Daoy (cell line): ENCODE measurements at places on chromosomes 13 and 19. TPM values are rescaled to one million over a fixed set of nuclear protein-coding genes. Genes with fewer than 3 reads are reported as not detected.
A peak's percentile ranks its signal among the peaks of the same experiment; 100 is the strongest.

The SIGLEC5 gene
- 0.74 TPM in 1 of 2 replicates, not detected in the other for total RNA-seq

The CCDC9 gene
- 8.0 and 8.6 TPM in 2 replicates for total RNA-seq

The SH2D3A gene
- 1.3 and 1.8 TPM in 2 replicates for total RNA-seq

The PCSK4 gene
- 0.11 and 1.3 TPM in 2 replicates for total RNA-seq

The CSNK1G2 gene
- total RNA-seq: 53.9 and 54.1 TPM in 2 replicates

The PRR22 gene
- 2.7 and 3.7 TPM in 2 replicates for total RNA-seq

The PEAK3 gene
- not detected in 2 replicates for total RNA-seq

The HSD17B14 gene
- 0.69 TPM in 1 of 2 replicates, not detected in the other for total RNA-seq

The TGFBR3L gene
- total RNA-seq: 7.1 TPM in 1 of 2 replicates, not detected in the other

GRCh38 chr19:13839130-13839937, 37.6 kb upstream of the NANOS3 start:
- DNase-seq: peak; percentile 98

DNA sequence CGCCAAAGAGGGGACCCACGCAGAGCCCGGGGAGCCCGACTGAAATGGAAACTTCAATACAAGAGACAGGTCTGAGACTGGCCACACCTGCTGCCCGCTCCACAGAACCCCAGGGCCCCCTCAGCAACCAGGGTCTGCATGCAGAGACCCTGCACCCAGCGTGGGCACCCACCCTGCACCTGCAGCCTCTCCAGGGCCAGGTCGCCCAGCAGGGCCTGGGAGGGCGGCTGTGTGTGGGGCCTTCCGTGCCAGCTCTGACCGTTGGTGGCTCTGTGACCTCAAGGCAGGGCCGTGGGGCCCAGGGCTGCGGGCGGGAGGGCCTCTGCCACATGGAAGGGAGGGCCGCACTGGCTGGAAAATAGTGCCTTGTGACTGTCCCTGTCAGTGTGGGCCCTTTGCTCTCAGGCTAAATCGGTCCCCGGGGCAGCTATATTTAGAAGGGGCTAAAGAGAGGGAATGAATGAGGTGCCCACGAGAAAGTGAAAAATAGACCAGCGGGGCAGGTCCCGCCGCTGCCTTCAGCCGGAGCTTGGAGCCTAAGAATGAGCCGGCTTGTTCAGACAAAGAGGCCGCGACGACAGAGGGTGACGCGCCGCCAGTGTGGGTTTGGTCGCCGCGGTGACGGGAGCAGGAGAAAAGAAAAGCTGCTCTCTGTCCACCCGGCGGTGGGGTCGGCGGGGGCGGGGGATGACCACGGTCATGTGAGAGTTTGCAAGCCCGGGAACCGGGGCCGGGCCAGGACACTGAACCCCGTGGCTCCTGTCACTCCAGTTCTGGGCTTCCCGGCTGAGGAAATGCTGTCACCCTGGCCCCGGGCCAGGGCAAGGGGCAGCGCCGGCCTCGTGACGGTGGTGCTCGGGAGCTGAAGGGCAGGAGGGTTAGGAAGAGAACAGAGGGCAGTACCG, 70.5 kb downstream of the GADD45B start:
- no peak for DNase-seq

GRCh38 chr13:75091718-75092117, 390.3 kb downstream of the TBC1D4 start:
- DNase-seq: no peak

- no peak for DNase-seq
Measured at GRCh38 chr19:17264641-17264979, at the start of gene USHBP1. USHBP1 (minus strand) TSS chr19:17264745; CDS start chr19:17264299, 446 bp downstream.

GRCh38 chr13:48776401-48776800, 122.7 kb downstream of the CYSLTR2 start:
- DNase-seq: no peak

- no peak for DNase-seq
Measured at GRCh38 chr13:91955546-91956355, 557.3 kb downstream of the GPC5 start.

- DNase-seq: no peak
Measured at GRCh38 chr13:34265046-34265679, 447.2 kb downstream of the RFC3 start.

- no peak for DNase-seq
Measured at GRCh38 chr19:2500841-2501261, 24.9 kb downstream of the GADD45B start.

DNA sequence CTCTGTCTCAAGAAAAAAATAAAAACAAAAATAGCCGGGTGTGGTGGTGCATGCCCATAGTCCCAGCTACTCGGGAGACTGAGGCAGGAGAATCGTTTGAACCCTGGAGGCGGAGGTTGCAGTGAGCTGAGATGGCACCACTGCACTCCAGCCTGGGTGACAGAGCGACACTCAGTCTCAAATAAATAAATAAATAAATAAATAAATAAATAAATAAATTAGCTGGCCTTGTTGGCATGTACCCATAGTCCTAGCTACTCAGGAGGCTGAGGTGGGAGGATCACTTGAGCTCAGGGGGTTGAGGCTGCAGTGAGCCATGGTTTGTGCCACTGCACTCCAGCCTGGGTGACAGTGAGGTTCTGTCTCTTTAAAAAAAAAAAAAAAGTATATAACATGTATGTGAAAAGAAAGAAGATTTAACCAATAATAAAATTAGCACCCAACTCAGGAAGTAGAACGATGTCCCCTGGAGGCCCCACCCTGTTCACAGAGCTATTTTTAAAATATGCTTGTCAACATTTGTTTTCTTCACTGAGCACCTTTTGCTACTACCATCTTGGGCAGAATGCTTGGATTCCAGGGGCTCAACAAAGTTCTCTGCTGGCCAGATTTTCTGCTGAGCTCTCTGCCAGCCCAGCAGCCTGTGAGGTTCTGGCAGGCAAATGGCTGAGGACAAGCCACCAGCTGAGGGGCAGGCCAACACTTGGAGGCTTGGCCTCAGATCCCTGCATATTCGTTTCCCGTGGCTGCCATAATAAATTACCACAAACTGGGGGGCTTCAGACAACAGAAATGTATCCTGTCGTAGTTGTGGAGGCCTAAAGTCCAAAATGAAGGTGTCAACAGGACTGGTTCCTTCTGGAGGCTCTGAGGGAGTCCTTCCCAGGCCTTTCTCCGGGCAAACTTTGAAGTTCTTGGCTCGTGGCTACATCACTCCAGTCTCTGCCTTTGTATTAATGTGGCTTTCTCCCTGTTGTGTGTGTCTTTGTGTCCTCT, 5.2 kb downstream of the SLC25A42 start:
- no peak for DNase-seq

- no peak for DNase-seq
Measured at GRCh38 chr13:39401046-39401705, 201.8 kb downstream of the LHFPL6 start.

DNA sequence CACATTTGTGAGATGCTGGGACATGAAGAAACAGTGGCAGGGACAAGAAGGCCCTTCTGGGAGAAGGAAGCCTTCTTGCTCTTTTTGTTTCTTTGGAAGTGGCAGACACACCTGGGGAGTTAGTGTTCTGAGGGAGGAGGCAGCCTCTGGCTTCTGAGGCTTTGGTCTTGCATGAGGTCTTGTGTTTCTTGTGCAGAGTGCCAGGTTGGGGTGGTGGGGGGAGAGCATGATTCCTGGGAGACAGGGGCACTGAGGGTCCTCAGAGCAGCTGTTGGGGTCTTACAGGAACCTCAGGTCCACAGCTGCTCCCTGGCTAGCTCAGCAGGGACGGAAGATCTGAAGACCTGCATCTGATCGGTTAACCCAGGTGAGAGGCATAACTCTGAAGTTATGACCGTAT, 167.5 kb upstream of the ZNF536 start:
- DNase-seq: no peak

DNA sequence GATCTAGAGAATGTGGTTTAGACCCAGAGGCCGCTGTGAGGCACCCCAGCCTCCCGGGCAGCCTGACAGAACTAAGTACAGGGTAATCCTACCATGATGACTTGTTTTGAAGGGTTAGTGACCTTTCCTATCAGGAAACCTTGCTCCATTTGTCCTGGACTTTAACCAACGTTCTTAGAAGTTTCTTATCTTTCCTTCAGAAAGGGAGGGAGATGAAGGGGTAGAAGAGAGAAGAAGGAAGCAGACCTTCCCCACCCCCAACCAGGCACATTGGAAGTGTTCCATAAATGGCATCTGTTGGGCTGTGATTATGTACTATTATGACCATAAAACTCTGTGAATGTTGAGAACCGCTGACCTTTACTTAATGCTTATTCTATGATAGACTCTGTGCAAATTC, 184.2 kb downstream of the OXGR1 start:
- DNase-seq: no peak

DNA sequence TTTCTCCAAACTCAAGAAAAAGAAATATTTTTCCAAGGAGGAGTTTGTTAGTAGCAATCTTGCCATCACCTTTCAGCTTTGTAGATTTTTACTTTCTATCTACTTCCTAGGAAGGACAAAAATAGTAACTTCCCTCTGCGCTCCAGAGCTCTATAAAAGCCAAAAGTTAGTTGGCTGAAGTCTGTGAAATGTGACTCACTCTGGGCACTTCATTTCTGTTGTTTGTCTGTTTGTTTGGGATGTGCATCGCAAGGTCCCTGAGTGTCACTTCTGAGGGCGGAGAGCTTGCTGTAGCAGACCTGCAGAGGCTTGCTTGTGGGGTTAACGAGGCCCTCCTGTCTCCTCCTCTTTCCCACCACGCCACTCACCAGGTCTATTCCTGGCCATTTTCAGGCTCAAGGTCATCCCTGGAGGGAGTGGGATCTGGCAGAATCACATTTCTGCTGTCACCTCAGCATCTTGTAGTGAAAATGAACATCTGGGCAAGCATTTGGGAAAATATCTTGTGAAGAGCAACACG, 307.6 kb downstream of the GPC6 start:
- DNase-seq: no peak

- no peak for DNase-seq
Measured at GRCh38 chr19:55041627-55042343, 3.7 kb upstream of the GP6 start.

DNA sequence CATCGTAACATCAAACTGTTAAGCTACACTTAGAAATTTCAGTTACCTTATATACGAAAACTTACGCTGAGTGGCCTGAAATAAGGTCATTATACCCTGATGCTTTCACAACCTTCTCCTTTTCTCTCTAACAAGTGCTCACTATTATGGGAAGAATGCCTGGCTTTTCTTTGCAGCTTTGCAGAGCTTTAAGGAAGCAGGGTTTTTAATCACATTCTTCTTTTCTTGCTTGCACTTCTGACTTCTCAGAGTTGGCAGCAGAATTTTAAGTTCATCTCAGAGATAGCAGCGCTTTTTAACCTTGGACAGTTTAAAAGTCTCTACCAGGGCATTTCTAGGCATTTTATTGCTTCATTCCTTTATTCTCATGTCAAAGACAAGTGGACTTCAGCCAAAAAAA, 285.1 kb downstream of the SPRY2 start:
- DNase-seq: no peak

- DNase-seq: no peak
Measured at GRCh38 chr13:75425216-75426009, 56.6 kb downstream of the TBC1D4 start.

- no peak for DNase-seq
Measured at GRCh38 chr13:72384186-72384823, 343.1 kb downstream of the MZT1 start.

DNA sequence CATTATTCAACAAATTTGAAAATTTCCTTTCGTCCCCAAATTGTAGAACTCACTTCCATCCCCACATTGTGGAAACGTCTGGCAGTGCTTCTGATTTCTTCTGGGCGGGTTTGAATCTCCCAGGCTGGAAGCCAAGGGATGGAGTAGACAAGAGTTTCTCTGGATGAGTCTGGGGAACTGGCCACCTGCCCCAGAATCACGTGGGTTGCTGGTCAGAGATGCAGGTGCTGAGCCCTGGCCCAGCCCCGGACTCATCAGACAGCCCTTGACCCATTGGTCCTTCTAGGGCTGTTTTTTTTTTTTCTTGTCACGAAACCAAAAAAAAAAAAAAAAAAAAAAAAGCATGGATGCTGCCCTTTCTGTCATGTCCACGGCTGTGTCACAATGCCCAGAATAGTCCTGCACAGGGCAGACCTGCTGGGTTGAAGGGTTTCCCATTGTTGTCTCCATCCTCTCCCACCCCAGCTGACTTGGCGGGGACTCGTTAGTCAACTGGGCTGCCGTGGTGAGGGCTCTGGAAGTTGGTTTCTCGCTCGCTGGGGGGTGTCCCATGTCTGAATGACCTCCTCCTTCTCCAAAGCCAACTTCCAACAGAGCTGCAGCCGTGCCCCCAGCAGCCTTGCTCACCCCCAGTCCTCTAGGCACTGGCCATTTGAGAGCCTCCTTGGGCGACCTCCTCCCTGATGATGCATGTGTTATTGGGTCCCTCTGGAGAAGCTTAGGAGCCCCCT, 12.8 kb downstream of the CHST8 start:
- no peak for DNase-seq

DNA sequence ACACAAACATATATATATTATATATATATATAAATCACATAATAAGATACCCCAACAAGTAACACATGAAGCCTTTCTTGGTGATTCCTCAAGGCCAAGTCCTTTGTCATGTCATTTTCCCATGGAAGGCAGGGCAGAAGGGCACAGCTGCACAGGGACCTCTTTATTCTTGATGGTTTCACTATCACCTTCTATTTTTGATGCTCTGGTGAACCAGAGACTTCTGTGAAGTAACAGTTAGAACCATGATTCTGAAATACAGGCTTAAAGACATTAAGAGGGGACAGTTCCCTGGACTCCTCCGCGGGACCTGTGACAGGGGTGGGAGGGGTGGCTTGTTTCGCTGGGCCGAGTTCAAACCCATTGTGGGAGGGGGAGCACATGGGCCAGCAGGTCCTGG, 104.0 kb downstream of the DGKH start:
- no peak for DNase-seq

GRCh38 chr19:40705950-40706619, 10.6 kb downstream of the COQ8B start:
- DNase-seq: no peak

- no peak for DNase-seq
Measured at GRCh38 chr19:14401468-14402195, 17.5 kb downstream of the DDX39A start.

GRCh38 chr19:38806371-38806770, 6.4 kb downstream of the LGALS4 start:
- DNase-seq: no peak

- DNase-seq: no peak
Measured at GRCh38 chr13:59950266-59950665, 213.5 kb downstream of the DIAPH3 start.

DNA sequence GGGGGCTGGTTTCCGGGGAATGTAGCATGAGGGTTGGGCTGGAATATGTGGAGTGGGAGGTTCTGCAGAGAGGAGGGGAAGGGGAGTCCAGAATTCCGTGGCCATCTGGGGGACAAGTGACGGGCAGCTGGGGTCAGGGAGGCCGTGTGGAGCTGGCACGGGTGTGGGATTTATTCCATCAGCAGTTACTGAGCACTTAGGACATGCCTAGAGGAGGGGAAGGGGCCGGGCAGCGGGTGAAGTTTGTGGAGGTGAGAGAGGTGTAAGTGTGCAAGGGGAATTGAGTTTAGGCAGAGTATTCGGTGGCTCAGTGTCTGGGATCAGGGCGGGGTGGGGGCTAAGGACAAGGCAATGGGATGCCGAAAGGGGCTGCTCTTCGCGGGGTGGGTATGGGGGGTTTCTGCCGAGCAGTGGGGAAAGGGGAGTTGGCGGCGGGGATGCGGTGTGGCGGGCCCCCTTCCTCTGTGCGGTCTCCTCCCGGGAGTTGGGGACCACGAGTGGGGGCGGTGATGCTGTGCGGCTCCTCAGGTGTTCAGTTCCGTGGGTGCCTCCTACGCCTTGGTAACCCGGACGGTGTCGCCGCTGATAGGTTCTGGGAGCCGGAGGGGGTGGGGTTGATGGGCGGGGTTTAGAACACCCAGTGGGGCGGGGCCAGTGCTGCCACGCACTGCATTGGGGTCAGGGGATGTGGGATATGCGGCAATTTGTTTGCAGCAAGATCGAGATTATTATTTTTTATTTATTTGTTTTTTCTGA, 5.4 kb downstream of the CCDC61 start:
- DNase-seq: no peak
